ENCODE measurements at places on chromosomes 3 and 15. TPM values are rescaled to one million over a fixed set of nuclear protein-coding genes. Genes with fewer than 3 reads are reported as not detected.

The LSAMP gene
- total RNA-seq, result 59.9 TPM

The WDR49 gene
- 10.6 TPM for total RNA-seq

The NR2F2 gene
- 4.9 TPM for total RNA-seq

The TPRG1 gene
- 1.2 TPM for total RNA-seq

All from frontal cortex (tissue), 4 donors.